Kidney tubule cell (primary cell): ENCODE measurements at places on chromosomes 2 and 18.
A peak's percentile ranks its signal among the peaks of the same experiment; 100 is the strongest.

- no peak for DNase-seq
These were observed 23.0 kb downstream of the SMYD1 start for GRCh38 chr2:88090446-88091283.

GRCh38 chr2:57549642-57550102 is 496.9 kb upstream of the VRK2 start:
- DNase-seq, result peak; percentile 36

GRCh38 chr18:62897153-62897552 is 181.8 kb downstream of the PHLPP1 start:
- DNase-seq, result peak; percentile 74

DNA sequence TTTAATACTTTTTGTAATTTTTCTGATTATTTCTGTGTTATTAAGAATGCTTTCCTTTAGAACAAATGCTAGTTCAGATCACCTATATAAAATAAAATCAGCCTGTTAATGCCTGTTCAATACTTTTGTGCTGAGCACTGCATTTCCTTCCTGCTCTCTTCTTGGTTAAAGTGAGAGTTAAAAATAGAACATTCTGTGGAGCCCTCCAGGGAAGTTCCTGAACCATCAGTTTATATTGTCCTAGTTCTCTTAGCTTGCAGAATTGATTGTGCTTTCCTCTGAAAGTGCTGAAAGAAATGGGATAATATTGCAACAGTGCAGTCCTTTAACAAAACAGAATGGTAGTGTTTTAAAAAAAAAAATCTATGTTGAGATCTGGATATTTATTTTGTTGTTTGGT is 74.6 kb upstream of the UBXN4 start:
- DNase-seq, result no peak

DNA sequence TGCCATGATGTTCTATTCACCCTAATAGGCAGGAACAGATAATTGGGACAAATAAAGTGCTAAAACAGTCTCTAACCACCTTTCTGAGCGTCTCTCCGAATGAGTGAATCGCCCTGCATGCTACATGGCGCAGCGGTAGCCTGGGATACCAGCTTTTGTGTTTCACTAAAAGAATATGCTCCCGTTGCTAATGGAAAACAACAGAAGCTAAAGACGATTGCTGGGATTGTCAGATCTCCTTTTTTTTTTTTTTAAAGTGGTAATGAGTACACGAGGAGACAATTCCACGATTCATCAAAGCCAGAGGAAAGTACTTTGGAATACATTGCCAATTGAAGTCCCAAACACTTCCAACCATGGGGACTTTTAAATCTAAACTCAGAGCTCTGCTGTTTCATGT is 1815.3 kb upstream of the CELF4 start:
- no peak for DNase-seq

GRCh38 chr2:238563551-238563950 is 136.8 kb downstream of the ASB1 start:
- DNase-seq, result no peak

DNA sequence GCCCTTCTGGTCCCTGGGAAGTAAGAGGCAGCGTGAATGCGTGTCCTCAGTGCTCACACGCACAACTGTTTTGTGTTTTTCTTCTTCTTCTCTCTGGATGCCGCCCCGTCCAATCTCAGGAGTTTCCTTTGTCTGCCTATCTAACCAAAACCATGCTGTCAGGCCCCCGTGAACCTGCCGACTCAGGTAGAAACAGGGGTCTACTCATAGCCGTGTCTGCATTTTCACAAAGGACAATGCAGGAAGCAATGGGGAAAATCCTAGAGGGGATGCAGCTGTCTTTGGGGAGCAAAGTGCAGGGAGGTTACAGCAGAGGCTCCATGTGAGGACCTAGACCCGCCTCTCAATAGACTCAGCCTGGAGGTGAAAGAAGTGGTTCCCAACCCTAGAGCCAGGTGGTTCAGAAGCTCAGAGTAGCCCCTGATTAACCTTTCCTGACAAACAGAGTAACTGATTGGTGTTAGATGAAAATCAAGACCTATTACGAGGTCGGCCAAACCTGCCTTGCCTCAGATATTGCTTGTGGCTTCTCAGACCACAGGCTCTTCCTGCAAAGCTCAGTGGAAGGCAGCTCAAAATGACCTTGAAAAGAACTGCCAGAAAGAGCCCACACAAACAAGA is 49.3 kb downstream of the CD226 start:
- no peak for DNase-seq

GRCh38 chr18:27144672-27145071 is 40.4 kb downstream of the CHST9 start:
- peak; percentile 74 for DNase-seq

DNA sequence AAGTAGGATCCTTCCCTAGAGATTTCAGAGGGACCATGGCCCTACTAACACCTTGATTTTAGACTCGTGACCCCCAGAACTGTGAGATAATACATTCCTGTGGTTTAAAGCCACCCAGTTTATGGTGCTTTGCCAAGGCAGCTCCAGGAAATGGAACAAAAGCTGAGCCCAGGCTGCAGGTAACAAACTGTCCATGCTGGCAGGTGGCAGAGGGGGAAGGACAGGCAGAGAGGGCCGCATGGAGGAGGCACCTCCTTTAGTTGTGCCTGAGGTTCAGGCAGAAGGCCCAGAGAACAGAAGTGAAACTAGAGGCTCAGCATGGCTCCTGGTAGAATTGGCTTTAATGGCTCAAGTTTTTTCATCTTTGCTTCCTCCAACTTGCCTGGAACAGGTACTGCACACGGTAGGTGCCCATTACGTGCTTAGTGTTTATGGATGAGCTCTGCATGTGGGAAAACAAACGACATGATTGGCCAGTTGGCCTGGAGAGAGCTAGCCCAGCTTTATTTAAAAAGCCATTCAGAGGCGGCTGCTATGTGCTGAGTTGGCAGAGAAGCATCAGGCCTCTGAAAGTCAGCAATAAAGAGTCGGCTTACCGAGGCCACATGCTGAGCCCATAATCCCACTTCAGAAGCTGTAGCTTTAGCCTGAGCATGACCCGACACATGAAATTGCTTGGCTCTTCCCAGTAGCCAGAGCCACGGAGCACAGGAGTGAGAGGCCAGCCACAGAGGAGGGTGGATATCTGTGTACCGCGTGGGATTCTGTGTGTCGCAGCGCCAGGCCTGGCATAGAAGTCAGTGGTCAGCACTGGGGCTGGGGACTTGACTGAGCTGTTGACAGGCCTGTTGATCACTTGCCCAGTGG is 36.5 kb downstream of the HS1BP3 start:
- DNase-seq, result peak; percentile 84

DNA sequence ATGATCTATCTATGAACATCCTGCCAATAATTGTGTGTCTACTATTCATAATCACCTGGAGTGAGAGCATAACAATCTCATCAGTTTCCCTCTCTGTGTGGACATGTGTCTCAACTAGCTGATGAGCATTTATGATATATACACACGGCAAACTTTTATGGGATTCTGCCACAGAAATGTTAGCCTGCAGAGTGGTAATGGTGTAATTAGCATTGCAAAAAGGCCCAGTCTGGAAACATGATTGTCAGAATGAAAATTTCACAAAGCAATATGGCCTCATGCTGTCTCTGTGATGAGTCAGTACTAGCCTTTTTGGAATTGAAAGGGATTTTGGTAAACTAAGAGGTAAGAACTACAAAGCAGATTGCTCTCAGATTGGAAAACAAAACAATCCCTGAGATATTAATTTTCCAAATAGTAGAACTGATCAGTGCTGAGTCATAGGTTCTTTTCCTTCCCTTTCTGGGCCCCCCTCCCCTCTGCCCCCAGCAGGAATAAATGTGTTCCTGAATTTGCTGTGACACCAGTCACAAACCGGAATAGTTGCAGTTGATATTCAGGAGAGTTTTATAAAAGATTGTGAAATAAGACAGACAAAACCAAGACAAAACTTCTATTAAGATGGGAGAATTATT is 189.2 kb downstream of the OSR1 start:
- DNase-seq, result no peak

DNA sequence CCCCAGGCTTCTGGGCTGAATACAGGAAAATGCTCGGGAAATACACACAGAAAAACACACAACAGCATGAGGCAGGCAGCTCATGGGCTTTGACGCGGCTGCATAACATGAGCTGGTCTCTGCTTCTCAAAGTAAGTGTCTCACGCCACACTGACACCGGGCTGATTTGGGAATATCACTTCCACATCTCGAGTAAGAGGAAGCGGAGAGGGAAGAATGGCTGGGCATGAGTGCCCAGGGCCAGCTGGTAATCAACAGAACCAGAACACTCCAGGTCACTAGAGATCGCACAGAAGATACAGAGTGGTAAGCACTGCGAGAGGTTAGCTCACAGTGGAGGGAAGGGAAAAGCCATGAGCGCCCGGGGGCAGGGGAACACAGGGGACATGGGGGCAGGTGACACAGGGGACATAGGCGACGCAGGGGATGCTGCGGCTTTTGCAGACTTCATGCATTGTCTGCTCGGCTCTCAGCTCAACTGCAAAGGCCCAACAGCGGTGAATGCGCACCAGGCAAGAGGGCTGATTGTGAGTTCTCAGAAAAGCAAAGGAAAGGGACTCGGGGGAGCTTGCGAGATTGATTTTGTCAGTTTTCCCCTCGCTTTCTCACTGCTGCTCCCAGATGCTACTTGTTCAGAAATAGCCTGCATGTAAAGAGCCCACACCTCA is 141.4 kb downstream of the MBP start:
- DNase-seq, result no peak

DNA sequence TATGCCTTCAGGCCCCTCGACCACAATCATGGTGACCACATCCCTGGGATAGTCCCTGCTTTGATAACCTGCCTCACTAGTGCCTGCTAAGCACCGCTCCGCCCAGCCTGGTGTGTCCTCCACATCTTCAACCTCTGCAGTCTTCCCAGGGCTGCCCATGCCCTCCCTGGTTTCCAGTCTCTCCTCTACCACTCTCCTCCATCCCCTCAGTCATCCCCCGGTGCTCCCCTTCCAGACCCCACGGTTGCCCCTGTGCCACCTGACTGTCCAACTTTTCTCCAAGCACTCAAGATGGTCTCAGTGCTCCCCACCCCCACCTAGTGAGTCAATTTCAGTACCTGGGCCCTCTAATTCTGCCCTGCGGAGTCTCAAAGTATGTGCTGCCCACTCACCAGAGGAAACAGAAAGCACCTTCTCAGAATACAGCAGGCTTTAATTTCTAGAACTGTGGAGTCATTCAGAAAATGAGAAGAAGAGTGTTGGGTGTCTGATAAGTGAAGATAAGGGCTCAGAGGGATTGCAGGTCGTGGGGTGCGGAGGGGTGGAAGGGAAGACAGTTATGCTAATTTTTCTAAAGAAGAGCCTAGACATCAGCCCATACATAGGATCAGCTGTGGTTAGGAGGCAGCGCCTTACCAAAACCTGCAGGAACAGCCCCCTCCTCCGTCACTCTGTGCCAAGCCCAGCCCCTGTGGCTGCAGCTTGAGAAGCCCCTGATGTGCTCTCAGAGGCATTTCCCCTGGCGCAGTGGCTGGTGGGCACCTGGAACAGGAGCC is 53.6 kb upstream of the CAB39 start:
- no peak for DNase-seq

- no peak for DNase-seq
These were observed 7.9 kb upstream of the ASPRV1 start for GRCh38 chr2:69969126-69969983.

DNA sequence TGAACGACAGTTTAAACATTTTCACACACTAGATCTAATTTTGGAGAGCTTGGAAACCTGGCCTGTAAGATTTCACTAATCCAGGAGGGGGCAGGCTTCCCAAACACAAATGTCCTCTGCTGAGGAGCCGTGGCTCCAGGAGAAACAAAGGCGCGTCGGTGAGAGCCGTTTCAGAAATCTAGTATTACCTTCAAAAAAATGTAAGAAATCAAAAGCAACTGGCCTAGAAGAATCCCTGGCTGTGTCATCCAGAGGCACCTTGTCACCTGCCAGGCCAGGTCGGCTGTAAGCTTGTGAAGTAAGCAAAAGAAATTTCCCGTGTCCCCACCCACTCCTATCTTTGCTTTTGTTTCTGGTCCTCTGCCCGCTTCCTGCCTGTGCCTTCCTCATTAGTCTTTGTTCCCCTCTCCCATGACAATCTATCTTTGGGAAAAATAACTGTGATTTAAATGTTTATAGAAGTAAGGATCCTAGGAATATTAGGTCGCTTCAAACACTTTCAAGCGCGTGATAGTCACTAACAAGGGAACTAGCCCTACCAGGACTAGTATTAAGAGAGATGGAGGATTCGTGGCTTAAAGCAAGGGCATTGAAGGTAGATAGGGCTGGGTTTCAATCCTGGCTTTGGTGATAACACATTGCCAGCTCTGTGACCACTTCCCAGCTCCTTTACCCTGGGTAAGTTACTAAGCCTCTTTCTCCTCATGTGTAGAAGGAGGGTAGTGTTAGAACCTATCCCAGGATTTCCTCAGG is 99.5 kb upstream of the STK39 start:
- peak; percentile 74 for DNase-seq

DNA sequence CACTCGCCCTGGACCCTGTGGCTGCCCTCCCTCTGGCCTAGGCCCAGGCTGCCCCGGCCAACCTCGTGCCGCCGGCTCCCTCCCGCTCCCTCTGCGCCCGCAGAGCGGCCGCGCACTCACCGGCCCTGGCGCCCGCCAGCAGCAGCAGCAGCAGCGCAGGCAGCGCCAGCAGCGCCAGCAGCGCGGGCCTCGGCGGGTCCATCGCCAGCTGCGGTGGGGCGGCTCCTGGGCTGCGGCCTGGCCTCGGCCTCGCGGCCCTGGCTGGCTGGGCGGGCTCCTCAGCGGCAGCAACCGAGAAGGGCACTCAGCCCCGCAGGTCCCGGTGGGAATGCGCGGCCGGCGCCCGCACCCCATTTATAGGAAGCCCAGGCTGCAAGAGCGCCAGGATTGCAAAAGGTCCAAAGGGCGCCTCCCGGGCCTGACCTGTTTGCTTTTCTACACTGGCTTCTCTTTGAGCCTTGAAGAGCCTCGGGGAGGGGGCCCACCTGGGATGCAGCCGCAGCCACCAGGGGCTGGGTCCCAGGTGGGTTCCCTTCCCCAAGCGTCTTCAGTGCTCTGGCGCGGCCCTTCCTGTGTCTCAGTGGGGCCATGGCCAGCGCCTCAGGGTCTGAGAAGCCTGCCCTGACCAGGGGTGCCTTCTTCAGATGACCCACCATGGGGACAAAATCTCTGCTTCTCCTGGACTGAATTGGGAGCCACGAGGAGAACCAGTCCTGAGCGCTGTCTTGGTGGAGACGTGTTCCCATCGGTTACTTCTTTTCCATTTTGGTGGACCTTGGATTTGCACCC is at the start of gene APOB:
TSS of gene APOB (minus strand) at position 330 of the 789 bp plus-strand sequence. CDS start at position 202, 128 bp downstream.
- DNase-seq, result no peak

- peak; percentile 28 for DNase-seq
These were observed 124.7 kb downstream of the MREG start for GRCh38 chr2:215888680-215889079.

GRCh38 chr2:133526530-133527300 is 41.5 kb downstream of the NCKAP5 start:
- no peak for DNase-seq

DNA sequence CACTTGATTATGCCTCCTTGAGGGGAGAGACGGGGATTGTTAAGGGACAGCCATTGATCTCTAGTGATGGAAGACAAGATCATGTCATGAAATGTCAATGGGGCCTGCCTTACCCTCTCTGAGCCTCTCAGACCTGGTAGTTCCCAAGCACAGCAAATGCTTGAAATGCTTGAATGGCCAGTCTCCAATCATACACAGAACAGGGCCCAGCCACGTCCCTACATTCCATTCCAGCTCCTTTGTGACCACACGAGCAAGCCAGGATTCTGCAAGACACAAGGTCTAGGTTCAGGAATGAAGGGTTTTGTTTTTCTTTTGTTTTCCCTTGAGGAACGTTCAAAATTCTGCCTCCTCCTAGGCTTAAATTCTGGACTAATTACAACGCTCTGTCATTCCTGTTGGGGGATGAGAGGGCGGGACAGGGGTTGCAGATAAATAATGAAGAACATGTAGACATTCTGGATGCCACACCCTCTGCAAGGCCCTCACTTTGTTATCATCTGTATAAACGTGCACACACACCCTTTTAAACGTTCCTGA is 98.1 kb upstream of the YPEL5 start:
- no peak for DNase-seq
